PC-3 (cell line): ENCODE measurements at places on chromosomes 2 and 18. TPM values are rescaled to one million over a fixed set of nuclear protein-coding genes. Genes with fewer than 3 reads are reported as not detected.
A peak's percentile ranks its signal among the peaks of the same experiment; 100 is the strongest.

UGT1A1 gene
- 0.33 TPM in 1 of 2 replicates, not detected in the other for total RNA-seq

DYSF gene
- total RNA-seq: 13.0 and 18.8 TPM in 2 replicates

ATOH8 gene
- 0.04 TPM in 1 of 2 replicates, not detected in the other for total RNA-seq

BUB1 gene
- 80.1 and 89.8 TPM in 2 replicates for total RNA-seq

AKAIN1 gene
- total RNA-seq: not detected in 2 replicates

DES gene
- total RNA-seq: not detected in 2 replicates

ANTXR1 gene
- 31.1 and 31.2 TPM in 2 replicates for total RNA-seq

DNA sequence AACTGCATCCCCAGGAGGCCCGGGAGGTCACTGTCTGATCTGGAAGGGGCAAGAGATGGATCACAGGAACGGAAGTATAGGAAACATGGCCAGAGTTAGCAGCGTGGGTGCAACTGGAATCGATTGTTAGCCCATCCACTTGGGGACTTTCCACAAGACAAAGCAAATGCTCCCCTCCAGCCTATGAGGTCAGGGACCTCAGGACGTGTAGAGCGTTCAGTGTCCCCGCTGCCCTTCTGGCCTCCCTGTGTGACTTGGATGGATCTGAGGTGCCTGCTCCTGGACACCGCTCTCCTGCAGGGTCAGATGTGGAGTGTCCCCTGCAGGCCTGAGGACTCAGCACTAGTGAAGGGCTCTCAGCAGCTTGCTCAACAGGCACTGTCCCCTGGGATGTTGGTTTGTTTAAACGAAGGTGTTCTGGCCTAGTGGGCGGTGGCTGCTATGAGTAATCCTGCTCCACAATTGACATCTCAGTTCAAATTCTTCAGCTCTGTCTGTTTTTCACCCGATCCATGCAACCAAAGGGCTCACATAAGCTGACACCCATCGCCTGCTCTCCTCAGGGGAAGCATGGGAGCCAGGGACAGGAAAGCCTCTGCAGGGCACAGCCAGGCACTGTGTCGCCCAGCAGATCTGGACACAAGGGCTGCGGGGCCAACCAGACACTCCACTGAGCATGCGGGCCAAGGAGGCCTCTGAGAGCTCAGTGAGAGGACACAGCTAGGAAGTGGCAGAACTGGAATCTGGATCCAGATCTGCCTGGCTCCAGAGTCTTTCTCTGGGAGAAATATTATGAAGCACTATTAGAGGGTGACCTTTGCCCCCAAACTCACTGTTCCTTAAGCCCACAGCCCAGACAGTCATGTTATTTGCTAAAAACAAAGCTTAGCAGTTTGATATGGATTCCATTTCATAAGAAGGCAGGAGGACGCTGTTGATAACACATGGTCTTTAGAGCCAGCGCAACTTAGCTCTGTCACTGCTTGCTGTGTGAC is 78.5 kb downstream of the RHOB start:
- DNase-seq: peak; percentile 70

DNA sequence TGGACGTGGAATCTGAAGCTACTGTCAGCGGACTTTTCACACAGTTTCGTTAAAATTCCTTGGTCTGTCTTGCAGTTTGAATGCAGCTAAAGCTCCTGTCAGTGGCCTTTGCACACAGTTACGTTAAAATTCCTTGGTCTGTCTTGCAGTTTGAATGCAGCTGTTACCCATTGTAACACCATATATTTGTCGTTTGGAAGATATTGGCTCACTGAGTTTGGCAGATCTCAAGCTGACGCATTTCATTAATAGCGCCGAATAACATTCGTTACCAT is 1.0 kb downstream of the LIMS1 start:
- peak; percentile 47 for DNase-seq

GRCh38 chr2:216006164-216006663 is 7.1 kb downstream of the MREG start:
- DNase-seq: peak; percentile 98

GRCh38 chr2:226667736-226668135 is 131.9 kb downstream of the IRS1 start:
- no peak for DNase-seq

GRCh38 chr18:2410688-2411087 is 160.6 kb downstream of the METTL4 start:
- DNase-seq: peak; percentile 83

GRCh38 chr2:14424478-14425390 is 207.8 kb upstream of the LRATD1 start:
- no peak for DNase-seq

DNA sequence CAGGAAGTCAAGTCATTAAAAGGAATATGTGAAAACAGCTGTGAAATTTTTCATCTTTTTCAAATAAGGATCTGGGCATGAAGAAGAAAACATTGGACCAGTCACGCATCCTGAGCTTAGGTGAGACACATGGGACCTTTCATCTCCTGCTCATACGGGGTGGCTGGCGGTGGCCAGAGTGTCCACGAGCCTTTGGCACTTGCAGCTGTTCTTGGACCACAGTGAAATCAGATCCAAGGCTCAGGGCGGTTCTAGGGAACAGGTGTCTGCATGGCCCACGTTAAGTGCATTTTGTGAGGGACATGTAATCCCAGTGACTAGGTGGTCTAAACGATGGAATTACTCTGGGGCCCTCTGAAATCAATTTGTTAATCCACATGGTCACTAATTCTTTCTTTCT is 212.7 kb upstream of the COPS8 start:
- no peak for DNase-seq

GRCh38 chr2:149068996-149069888 is 30.7 kb downstream of the LYPD6B start:
- DNase-seq: peak; percentile 90

- no peak for DNase-seq
Observed at GRCh38 chr2:100460904-100461530, 9.3 kb upstream of the NMS start.

- peak; percentile 33 for DNase-seq
Observed at GRCh38 chr2:109438773-109439389, 174.9 kb downstream of the SEPTIN10 start.

DNA sequence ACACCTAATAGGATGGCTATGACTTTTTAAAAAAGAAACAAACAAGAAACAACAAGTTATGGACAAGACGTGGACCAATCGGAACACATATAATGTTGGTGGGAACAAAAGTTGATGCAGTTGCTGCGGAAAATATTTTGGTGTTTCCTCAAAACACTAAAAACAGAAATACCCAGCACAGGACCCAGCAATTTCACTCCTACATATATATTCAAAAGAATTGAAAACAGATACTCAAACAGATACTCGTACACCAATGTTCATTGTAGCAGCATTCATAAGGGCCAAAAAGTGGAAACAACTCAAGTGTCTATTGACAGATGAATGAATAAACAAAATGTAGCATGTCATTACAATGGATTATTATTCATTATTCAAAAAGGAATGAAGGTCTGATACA is 12.1 kb downstream of the CCDC141 start:
- no peak for DNase-seq

GRCh38 chr18:74389991-74390390 is 67.1 kb downstream of the DIPK1C start:
- no peak for DNase-seq

GRCh38 chr18:69658103-69658502 is 257.4 kb downstream of the DOK6 start:
- DNase-seq: no peak

DNA sequence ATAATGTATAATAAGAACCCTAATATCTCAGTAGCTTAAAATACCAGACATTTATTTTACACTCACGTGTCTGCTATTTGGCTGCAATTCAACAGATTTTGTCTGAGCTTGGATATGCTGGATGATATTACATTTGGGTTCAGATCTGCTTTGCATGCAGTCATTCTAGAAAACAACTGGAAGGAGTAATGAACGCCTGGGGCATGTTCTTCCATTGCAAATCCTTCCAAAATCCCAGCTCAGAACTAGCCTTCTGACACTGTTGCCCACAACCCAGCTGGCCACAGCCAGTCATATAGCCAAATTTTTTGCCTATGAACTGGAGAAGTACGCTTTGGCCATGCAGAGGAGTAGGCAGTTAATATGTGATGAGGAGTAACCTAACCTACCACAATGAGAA is 597.8 kb upstream of the VRK2 start:
- DNase-seq: no peak

DNA sequence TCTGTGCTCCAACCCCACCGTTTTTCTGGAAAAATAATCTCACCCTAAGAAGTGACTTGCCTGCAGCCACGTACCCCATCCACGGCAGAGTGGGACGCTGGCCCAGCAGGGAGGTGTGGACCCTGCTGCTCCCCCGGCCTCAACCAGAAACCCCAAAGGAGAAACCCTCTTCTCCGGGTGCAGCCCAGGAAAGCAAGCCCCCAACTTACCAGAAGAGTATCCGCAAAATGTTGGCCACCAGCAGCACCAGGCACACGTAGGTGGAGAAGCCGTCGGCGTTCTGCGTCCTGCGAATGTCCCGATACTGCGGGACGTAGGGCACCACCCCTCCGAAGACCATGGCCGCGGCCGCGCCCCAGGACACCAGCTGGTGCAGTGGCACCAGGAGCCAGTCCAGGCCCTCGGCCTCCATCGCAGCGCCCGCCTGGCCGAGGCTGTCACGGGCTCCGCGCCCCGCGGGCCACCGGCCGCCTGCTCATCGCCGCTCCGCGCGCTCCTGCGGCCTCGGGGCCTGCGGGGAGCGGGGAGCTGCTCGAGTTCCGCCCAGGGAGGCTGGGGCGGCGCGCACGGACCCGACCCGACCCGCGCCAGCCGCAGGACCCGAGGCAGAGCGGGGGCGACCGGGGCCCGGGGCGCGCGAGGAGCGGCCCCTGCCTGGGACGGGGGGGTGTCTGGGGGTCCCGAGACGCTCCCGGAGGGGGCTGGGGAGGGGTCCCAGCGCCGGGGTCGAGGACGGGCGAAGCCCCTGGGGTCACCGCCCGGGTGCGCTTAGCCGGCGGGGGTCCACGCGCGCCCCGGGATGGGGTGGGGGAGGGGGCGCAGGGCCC is 725 bp downstream of the SLC66A2 start:
- DNase-seq: peak; percentile 31

DNA sequence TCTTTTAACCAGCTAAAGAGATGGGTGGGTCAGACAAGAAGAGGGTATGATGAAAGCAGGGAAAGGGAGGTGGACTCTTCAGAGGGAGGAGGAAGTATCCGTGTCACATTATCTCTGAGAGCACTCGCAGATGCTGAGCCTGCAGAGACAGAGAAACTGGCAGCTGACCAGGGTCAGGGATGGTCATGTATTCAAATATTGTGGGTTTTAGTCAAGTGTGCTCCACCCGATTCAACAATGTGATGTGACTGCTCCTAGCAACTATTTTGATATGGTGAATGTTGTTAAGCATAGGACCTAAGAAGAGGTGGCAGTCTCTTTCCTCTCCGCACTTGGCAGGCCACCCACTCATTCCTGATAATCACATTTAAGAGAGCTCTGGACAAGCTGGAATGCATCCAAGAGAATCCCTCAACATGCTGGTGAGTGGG is 1.3 kb upstream of the CLIP4 start:
- DNase-seq: peak; percentile 94

DNA sequence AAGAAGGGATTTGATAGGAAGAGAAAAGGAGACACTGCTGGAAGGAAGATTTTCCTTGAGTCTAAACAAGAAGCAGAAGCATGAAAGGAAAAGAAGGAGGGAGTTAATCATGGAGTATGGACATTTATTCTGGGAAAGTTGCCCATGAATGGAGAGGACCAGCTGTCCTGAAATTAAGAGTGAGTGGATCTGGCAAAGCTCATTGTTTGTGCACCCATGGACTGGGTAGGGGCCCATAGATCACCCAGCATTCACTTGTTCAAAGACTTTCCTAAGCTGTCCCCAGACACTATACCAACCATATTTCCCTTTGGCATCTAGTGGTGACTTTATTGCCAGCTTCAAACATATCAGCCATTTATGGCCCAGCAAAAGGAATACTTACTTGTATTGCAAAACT is 422.7 kb downstream of the FBXO15 start:
- DNase-seq: no peak

DNA sequence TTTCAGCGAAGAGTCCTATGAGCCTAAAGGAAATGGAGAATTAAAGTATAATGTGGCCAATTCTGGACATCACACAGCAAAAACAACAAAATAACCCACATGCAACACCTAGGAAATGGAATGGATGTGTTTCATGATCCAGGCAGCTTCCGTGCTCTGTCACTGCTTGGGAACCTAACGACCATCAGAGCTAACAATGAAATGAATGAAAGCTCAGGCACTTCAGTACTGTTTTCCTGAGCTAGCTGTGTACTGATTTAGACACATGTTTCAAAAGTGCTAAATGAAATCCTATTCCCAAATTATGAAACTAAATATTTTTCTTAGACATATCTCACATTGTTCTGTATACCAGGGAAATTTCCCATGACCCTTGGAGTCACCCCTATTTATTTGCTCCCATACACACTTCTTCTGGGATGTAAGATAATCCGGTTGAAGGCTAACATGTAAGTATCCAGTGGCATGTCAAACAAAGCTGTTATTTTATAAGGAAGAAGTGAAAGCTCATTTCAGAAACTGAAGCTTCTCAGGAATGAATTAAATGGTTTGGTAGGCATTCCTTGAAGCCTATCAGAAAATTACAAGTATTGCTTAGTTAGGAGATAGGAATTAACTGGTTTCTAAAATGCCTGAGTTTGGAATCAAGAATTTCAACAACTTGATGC is 108.5 kb upstream of the RND3 start:
- DNase-seq: no peak

DNA sequence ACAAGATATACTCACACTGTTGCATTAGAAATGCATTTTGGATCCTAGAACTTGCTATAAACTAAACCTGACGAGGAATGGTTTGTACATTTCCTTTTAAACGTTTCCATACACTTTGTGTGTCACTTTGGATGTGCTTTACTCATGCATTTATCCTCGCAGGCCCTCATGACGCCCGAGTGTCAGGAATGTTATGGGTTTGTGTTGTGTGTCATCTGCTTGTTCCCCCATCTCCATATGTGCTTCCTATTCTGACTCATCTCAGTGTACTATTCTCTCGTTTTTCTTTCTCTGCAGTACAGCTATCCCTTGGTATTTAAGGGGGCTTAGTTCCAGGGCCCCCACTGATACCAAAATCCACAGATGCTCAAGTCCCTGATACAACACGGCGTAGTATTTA is 121.5 kb upstream of the RASGRP3 start:
- peak; percentile 85 for DNase-seq

GRCh38 chr2:33552758-33553461 is 46.2 kb downstream of the FAM98A start:
- peak; percentile 43 for DNase-seq

DNA sequence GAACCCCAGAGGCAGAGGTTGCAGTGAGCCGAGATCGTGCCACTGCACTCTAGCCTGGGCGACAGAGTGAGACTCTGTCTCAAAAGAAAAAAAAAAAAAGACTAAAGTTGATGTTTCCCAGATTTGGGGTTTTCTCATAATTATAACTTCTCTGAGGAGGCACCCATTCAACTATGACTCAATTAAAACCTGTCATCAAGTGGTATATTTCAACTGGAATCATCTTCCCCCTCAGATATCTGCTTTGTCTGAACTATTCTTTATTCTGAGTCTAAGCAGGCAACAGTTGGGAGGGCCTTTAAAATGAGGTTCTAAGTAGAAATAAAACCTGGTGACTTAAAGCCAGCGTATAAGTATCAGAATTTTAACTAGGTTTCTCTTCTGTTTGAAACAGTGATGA is 88.5 kb downstream of the PTRHD1 start:
- DNase-seq: no peak

- DNase-seq: no peak
Observed at GRCh38 chr2:8162552-8162951, 519.3 kb upstream of the ID2 start.

GRCh38 chr2:98467082-98467536 is 22.5 kb downstream of the INPP4A start:
- DNase-seq: no peak
